ENCODE measurements at places on chromosomes 2 and 18. TPM values are rescaled to one million over a fixed set of nuclear protein-coding genes. Genes with fewer than 3 reads are reported as not detected.

RAB27B gene
- 1.9 TPM for total RNA-seq

SPR gene
- 7.1 TPM for total RNA-seq

NT5DC4 gene
- not detected for total RNA-seq

PDE1A gene
- 1.5 TPM for total RNA-seq

DCDC2C gene
- not detected for total RNA-seq

ZAP70 gene
- total RNA-seq, result 0.44 TPM

FBXO36 gene
- 4.8 TPM for total RNA-seq

CD302 gene
- 19.3 TPM for total RNA-seq

All from osteocyte (in vitro differentiated cells).